ENCODE measurements at places on chromosomes 1 and 21. TPM values are rescaled to one million over a fixed set of nuclear protein-coding genes. Genes with fewer than 3 reads are reported as not detected.

DNA sequence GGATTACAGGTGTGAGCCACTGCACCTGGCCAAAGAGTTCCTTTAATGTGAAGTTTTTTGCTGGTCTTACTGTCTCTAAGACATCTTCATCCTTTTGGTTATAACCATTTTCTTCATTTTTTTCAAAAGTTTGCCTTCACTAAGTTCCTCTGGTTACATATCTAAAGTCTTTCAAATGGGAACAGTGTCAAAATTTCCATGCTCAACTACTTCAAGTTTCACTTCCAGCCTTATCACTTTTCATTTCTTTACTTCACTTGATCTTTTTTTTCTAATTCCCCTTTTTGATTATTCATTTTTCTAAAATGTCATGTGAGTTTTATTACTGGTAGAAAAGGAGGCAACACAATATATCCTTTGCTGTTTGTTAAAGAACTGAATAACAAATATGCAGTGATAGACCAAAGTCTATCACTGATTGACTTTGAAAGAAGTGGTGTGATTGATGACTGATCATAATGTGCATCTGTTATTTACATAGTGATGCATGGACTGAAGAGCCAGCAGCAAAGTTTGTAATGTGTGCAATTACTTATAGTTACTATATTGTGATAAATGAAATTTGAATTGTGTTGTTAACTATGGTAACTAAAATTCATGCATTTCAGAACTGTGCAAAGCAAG is 16.0 kb upstream of the ZFYVE9 start:
- no peak for DNase-seq

DNA sequence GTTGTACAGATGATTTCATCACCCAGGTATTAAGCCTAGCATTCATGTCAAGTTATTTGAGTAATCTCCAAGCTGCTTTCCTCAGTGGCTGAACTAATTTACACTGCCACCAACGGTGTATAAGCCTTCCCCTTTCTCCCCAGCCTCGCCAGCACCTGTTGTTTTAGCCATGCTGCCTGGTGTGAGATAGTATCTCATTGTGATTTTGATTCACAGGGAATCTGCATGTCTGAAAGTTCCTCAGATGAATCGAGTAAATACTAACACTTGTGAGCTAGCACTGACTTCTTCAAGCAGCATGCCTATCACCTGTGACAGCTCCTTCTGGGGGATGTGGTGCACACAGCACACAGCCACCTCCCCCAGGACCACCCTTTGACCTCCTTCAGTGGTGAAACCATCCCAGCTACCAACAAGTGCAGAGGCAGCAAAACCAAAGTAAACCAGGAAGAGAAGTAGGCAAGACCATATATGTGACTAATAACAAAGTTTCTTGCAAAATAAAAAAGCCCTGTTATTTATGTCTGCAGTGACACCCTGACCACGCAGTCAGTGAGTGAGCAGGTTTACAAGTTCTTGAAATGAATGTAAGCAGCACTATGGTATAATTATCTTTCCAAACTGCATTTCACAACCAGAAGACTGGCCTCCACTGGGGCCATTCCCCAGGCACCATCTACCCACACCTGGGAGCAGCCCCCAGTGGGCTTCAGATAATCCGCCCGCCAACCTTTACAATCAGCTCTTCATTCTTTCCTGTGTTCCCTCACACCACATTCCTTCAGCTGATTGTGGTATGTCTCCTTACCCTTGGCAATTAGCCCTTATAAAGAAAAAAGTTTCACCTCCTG is 173.8 kb downstream of the ETS2 start:
- DNase-seq: no peak

DNA sequence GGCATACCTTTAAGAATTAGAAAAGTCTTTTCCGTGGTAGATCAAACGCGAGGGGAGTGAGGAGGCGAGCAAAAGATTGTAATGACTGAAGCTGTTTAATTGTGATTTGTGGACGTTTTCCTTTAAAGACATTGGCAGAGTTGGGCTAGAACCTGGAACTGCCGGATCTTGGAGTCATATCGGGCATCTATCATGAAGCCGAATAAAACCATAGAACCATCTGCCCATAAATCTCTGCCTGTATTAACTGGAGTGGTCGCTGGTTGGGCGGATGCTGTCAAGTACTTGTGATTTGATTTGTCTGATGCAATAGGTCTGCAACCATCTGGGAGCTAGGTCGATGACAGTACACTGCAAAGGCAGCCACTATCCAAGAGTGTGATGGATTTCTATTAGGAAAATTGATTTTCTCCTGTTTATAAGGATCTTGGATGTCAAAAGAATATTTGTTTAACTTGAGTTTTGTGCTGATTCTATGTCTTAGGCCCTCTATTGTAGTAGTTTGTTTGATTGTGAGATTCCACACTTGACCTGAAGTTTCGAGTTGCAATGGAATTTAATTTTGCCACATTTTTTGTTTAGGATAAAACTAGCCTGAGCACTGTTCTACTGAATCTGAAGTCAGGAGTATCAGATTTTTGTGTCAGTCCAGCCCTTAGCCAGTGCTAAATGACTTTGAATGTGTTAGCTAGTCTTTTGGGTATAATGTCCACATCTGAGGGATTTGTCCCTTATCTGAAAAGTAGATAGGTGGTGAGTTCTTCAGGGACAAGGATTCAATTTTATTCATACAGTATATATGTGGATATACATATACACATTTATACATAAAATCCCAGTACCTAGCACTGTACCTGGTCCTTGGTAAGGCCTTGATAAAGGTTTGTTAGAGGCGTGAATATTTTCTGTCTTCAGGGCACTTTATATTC is 1.2 kb downstream of the SARS1 start:
- peak; percentile 80 for DNase-seq

DNA sequence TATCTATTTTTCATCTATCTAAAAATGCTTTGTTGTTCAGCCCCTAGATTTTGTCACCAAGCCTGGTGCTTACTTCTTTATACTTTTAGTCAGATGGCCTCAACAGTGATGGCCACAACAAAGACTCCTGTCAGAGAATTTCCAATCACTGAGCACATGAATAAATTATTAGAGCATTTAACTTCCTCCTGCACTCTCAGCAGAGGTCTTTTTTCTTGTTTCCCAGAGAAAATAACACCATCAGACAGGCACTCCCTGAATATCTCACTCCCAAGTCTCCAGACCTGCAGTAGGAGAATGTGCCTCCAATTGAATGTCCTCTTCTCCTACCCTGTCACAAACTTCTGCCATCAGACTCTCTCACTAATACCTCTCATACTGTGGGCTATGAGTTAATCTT is 616.0 kb upstream of the NR5A2 start:
- DNase-seq: no peak

GRCh38 chr1:112054510-112054909 is 65.0 kb upstream of the KCND3 start:
- no peak for DNase-seq

GRCh38 chr1:25620701-25621350 is 4.2 kb downstream of the MAN1C1 start:
- DNase-seq: no peak

- DNase-seq: no peak
Measured at GRCh38 chr21:44429894-44430293, 25.4 kb upstream of the LRRC3 start.

GRCh38 chr1:96416701-96417444 is 304.7 kb upstream of the PTBP2 start:
- no peak for DNase-seq

- no peak for DNase-seq
Measured at GRCh38 chr1:239840790-239841189, 250.9 kb upstream of the FMN2 start.

DNA sequence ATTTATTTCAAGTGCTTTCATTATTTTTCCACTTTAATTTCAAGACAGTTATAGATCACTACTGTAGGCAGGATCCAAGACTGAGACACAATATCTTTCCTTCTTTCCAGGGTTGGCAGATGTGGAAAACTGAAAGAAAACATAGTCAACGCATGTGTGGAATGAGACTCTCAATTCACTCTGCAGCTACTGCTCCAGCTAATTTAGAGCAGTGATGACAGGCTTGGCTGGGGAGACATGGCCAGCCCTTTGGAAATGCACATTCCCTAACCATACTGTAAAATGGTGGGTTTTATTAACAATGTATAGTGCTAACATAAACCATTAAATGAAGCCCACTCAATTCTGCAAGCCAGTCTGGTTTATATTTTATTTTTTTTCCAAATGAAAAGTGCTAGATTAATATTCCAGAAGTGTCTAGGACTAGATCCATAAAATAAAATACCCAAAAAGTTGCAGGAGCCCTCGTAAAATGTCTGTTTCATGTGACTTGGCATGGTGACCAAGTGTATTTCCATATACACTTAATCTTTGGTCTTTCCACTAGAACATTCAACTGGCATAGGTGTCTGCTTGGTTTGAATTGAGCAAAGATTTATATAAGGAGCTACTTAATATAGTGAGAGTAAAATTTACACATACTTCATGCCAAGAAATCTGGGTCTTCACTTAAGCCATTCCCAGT is 32.9 kb downstream of the COL11A1 start:
- DNase-seq: no peak

- DNase-seq: no peak
Measured at GRCh38 chr21:42981862-42982261, 7.5 kb downstream of the PKNOX1 start.

DNA sequence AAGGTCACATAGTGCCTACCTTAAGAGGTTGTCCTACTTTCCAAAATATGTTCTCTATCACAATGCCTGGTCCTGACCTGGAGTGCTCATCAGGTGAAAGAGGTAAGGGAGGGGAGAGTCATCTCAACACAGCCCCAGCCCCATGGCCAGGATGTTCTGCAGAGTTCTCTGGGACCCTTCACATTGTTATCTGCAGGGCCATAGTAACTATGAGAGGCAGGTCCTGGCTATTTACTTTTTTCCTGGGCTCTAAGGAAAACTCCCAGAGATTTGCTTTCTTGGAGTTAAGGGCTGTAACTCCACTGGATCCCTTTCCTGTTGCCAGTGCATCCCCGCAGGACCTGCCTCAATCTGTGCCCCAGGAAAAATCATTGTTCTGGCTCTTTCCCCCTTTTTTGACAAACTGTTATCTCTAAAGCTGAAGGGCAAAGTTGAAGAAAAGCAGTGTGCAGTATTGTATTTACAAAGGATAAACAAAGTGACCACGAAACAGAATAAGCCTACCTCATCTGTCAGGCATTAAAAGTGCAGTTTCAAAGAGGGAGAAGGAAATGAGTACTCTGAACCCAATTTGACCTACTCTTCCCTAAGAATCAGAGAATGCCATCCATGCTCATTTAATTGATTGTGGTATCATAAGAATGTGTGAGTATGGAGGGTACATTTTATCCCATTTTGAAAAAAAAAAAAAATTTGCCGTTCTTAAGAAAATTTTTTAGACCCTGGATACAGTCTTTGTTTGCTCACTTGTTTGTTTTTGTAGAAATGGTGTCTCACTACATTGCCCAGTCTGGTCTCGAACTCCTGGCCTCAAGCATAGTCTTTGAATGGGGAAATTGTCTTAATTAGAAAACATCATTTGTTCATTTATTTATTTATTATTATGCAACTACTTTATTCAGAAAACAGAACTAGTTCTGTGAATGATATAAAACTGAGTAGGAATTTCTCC is 149.6 kb downstream of the RHOU start:
- no peak for DNase-seq

DNA sequence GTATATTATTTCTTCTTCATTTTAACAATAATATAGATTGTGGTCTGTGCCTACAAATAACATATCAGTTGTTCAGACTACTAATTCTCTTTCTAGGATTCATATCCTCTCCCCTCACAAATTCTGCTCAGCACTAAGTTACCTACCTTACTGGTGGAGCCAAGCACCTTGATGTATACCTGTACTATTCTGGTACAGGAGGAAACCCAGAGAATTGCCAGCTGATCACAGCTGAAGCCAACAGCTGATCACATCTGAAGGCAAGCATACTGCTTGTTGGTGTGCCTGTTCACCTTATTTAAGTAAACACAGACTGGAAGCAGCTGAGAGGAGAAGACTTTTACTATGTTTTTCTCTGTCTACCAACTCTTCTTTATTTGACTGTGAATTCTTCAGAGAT is 101.8 kb downstream of the PBX1 start:
- DNase-seq: no peak

DNA sequence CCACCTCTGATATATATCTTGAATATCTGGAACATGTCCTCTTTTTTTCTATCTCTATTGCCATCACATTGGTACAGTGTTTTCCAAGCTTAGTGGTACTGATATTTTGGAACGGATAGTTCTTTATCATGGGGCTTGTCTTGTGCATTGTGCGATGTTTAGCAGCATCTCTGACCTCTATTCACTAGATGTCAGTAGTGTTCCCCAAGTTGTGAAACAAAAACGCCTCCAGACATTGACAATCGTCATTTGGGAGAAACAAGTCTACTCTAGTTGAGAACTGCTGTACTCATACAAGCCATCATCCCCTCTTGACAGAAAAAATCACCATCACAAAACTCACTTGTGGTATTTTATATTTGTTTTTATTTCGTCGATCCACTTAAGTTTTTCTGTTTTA is 79.7 kb upstream of the CHODL start:
- no peak for DNase-seq

GRCh38 chr1:54593571-54594160 is 29.7 kb downstream of the FAM151A start:
- no peak for DNase-seq

DNA sequence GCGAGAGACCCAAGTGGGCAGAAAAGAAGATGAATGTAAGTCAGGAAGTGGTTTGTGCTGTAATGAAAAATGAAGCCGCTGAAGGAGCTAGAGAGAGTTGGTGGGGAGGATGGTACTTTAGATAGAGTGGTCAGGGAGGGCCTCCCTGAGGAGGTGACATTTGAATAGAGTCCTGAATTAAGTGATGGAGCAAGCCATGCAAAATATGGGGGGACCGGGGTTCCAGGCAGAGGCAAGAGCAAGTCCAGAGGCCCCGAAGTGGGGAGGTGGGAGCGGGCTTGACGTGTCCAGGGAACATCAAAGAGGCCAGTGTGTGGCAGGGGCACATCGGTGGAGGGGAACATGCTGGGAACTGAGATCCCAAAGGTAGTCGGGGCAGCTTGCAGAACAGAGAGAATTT is 43.1 kb downstream of the OPRD1 start:
- DNase-seq: no peak

- no peak for DNase-seq
Measured at GRCh38 chr1:198253668-198254067, 96.9 kb downstream of the NEK7 start.

GRCh38 chr1:42006836-42007235 is 88.1 kb upstream of the HIVEP3 start:
- DNase-seq: no peak

GRCh38 chr1:177948336-177948972 is 21.4 kb downstream of the SEC16B start:
- DNase-seq: peak; percentile 31

Gene S100A7
- total RNA-seq: not detected

Gene OR10J1
- not detected for total RNA-seq

Gene GSTM2
- total RNA-seq: 5.0 TPM

Gene LGR6
- total RNA-seq: 0.68 TPM

Gene CLEC20A
- not detected for total RNA-seq

Gene EDARADD
- total RNA-seq: 4.7 TPM

Gene ETNK2
- total RNA-seq: 29.5 TPM

Gene KIAA0319L
- 76.7 TPM for total RNA-seq

Gene RAVER2
- total RNA-seq: 11.8 TPM

Gene BOLA1
- total RNA-seq: 27.9 TPM

Gene PYHIN1
- not detected for total RNA-seq

Gene KCND3
- under 0.01 TPM for total RNA-seq

Measured in kidney epithelial cell (primary cell).